ENCODE measurements at places on chromosomes 12 and 14.

GRCh38 chr12:63814146-63814772, 30.2 kb upstream of the SRGAP1 start:
- H3K27me3 ChIP-seq, result no peaks in the 10 kb centered on the region
- no peaks in the 10 kb centered on the region for H3K4me1 ChIP-seq
- H3K36me3 ChIP-seq, result no peaks in the 10 kb centered on the region
- no peak for DNase-seq
- H3K27ac ChIP-seq, result no peak overlapping the region

DNA sequence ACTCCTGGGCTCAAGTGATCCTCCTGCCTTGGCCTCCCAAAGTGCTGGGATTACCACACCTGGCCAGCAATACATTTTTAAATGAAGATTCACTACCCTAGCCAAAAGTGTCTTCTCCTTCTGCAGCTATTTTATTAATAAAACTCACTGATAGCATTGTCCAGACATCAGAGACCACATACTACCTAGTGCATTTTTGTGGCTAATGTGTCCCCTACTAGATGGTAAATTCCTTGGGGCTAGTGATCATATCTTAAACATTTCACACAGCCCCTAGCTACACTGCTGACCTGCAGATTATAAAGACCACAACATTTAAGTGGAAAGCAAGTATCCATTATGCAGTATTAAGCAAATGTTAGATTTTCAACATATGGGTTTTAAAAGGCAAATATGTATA, 17.0 kb downstream of the DTD2 start:
- no peak overlapping the region for H3K27ac ChIP-seq
- no peak for DNase-seq

DNA sequence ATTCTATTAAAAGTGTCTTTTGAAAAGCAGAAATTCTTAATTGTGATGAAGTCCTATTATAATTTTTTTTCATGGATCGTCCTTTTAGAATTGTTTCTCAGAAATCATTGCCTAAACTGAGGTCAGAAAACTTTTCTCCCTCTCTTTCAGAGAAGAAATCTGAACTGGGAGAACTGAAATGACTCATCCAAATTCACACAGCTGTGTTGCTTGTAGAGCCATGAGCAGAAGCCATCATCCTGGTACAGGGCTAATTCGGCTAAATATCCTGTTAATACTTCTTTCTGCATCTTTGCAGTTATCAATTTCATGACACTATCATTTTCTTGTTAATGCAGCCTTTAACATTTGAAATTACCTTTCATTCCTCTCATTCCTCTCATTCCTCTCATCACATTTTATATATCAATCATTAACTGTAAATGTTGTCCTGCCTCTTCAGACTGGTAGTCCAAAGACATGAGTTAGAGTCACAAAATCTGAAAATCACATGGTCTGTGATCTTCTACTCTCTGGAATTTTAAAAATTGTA, 15.5 kb downstream of the SLC15A5 start:
- DNase-seq, result no peak
- H3K4me3 ChIP-seq, result no peak overlapping the region
- H3K27ac ChIP-seq, result no peak overlapping the region
- no peaks in the 10 kb centered on the region for H3K36me3 ChIP-seq
- H3K4me1 ChIP-seq, result no peaks in the 10 kb centered on the region

DNA sequence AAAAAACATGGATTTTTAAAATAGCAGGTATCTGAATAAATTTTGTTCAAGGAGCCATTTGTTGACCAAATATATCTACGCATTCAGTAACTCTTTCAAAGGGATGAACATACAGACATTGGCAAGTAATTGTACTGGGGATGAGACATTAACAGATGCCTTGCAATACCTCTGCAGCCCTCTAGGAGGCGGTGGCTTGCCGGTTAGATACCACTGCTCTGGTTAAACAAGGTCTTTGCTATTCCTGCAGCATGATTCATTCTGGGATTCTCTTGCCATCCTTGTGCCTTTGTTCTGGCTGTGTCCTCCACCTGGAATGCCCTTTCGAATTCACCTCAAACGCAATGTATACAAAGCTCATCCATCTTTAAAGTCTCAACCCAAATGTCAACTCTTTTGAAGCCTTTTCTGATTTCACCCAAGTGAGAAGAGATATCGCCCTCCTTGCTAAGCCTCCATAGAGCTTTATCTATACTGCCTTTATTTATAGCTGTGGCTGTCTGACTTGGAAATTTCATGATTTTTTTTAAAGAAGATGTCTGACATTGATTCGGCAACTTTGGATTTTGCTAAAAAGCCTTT, 131.0 kb upstream of the SRRM4 start:
- H3K4me1 ChIP-seq, result no peaks in the 10 kb centered on the region
- peak; percentile 40 for DNase-seq
- H3K27ac ChIP-seq, result no peak overlapping the region
- no peaks in the 10 kb centered on the region for H3K36me3 ChIP-seq
- peaks cover 18% of the 10 kb centered on the region for H3K27me3 ChIP-seq
- no peak overlapping the region for H3K4me3 ChIP-seq

GRCh38 chr14:92693998-92694795, 54.2 kb downstream of the LGMN start:
- no peak for DNase-seq
- no peak overlapping the region for H3K27ac ChIP-seq
- H3K27me3 ChIP-seq, result no peaks in the 10 kb centered on the region
- peaks cover 17% of the 10 kb centered on the region for H3K4me1 ChIP-seq
- no peak overlapping the region for H3K4me3 ChIP-seq

All from lower lobe of right lung (tissue), 2 donors.